ENCODE measurements at places on chromosomes 3 and 15.

GRCh38 chr3:59829527-59829926, 779.7 kb upstream of the CFAP20DC start:
- no peak for DNase-seq

DNA sequence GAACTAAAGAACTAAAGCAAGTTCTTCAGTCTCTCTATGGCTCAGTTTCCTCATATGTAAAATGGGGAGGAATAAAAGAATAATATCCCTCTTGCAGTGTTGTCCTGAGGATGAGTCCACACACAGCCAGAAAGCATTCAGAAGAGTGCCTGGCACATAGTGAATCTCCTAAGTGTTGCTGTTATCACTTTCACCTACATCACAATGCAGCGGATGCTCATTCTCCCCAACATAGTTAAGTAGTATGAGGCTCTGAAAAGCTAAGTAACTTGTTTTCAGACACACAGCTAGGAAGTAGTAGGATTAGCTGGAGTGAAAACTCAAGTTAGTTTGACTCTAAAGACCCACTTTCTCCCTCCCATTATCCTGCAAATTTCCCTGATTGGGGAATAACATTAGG, 9.1 kb upstream of the USP3 start:
- no peak for DNase-seq

GRCh38 chr15:101035611-101036010, 116.5 kb downstream of the LRRK1 start:
- DNase-seq, result no peak

DNA sequence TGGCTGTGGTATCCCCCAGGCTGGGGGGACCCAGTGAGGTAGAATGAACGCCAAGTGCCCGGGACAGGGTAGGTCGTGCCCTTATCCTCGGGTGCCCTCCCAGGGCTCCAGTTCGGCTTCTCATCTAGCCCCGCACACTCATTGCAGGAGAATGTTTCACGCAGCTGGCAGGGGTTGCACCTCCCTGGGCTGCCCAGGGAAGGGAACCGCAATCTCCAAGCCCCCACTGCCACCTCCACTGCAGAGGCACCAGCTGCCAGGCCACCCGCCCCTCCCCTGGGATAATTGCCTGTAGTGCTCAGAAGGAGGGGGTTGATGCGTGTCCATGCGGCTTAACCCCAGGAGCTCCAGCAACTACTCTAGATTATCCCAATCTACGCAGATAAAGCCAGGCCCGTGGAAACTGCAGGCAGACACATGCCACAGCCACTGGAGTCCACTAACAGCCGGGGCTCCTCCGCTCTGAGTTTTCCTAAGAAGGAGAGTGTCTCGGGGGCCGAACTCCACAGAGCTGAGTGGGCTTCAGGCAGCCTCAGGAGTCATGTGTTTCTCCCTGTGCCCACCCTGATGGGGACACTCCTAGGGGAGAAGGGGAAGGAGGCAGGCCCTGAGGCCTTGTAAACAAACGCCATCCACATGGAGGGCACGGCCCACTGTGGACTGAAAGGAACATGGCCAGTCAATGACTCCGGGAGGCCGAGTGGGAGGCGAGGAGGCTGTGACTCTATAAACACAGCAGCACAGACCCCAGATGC, 137.2 kb upstream of the IQSEC1 start:
- no peak for DNase-seq

Data from kidney tubule cell (primary cell).